Effector memory CD8-positive, alpha-beta T cell (primary cell): ENCODE measurements at places on chromosomes 7 and 10.

DNA sequence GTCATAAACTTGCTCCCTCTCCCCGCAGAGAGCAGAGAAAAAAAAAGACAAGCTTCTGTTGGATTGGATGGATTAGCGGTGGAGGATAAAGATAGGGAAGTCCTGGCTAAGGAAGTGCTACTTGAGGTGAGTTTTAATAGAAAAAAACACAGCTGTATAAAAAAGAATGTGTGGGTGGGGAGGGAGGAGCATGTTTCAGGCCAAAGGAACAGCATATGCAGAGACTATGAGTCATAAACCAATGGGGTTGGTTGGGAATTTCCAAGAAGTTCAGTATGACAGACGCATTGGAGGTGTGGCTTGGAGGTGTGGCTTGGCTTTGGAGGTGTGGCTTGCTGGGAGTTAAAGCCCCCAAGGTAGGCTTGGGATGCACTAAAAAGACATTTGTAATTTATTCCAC lies 103.0 kb upstream of the LSM8 start:
- DNase-seq, result no peak

DNA sequence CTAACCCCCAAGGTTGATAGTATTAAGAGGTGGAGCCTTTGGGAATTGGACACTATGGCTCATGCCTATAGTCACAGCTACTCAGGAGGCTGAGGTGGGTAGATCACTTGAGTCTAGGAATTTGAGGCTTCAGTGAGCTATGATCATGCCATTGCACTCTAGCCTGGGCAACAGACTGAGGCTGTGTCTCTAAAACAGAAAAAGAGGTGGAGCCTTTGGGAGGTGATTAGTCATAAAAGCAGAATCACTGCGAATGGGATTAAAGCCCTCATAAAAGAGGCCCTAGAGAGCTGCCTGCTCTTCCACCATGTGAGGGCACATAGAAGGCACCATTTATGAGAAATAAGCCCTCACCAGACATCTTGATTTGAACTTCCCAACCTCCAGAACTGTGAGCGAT lies 81.9 kb downstream of the SKAP2 start:
- DNase-seq, result no peak

- no peak for DNase-seq
These were observed 3.9 kb upstream of the INA start for GRCh38 chr10:103273041-103273441.

DNA sequence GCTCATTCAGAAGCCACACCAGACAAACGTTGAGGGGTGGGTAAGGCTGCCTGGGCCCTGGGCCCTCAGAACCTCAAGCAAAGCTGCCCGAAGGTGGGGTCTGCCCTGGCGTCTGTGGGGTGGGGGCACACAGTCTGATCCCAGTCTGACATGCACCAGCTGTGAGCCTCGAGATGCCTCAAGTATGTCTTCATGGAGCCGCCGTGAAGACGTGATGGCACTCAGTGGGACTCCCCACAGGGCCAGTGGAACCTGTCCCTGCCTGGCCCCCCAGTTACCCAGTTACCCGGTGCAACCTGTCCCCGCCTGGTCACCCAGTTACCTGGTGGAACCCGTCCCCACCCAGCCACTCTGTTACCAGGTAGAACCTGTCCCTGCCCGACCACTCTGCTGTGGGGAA lies 351.2 kb downstream of the PTPRN2 start:
- DNase-seq, result no peak

GRCh38 chr10:4686644-4686996 lies 139.4 kb upstream of the AKR1E2 start:
- no peak for DNase-seq

GRCh38 chr10:111732166-111732785 lies 451.3 kb downstream of the GPAM start:
- DNase-seq, result no peak

- DNase-seq, result no peak
These were observed 43.2 kb downstream of the VAX1 start for GRCh38 chr10:117094856-117095255.

DNA sequence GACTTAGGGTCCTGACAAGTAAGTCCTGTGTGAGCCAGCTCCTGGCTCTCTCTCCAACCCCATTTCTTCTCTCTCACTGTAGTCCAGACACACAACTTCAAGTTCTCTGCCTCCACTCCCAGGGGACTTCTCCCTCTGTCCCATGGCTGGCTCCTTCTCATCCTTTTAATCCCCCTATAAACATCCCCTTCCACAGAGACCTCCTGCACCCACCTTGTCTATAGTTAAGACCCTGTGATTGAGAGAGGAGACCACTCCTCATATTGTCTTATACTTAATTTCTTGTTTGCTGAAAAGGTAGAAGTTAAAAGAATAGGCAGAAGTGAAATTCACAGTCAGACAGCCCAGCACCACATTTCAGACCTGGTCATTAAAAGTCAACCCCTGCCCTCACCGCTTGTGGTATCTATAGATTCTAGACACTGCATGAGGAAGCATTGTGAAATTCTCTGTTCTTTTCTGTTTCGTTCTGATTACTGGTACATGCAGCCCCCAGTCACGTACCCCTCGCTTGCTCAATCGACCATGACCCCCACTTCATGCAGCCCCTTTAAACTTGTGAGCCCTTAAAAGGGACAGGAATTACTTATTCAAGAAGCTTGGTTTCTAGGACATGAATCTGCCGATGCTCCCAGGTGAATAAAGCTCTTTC lies 125.6 kb upstream of the FRMD4A start:
- no peak for DNase-seq

GRCh38 chr7:71208881-71209280 lies 76.9 kb downstream of the GALNT17 start:
- no peak for DNase-seq

- no peak for DNase-seq
These were observed 750.6 kb upstream of the PCDH15 start for GRCh38 chr10:55551603-55552002.
